ENCODE measurements at places on chromosomes 5 and 9.
A peak's percentile ranks its signal among the peaks of the same experiment; 100 is the strongest.

DNA sequence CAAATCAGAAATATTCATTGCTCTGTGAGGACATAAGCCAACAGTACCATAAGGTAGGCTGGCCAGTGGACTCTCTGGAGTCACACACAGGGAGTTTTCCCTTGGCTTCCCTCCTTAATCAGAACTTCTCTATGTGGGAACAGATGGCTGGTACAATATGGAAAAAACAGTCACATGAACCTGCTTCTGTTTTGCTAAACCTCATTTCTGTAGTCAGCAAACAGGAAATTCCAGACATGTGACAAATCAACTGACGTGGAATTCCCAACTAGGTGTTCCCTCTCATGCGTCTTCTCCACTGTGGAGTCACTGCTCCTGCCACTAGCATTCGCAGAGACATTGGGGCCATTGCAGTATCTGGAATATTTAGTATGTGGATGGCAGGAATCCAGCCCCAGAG is 617.6 kb downstream of the KIF4B start:
- no peak for DNase-seq

GRCh38 chr5:111756581-111757354 is at the start of gene NREP:
Gene NREP (minus strand): TSS chr5:111757194. CDS start chr5:111755772, 1,422 bp downstream.
- peak; percentile 5 for DNase-seq

DNA sequence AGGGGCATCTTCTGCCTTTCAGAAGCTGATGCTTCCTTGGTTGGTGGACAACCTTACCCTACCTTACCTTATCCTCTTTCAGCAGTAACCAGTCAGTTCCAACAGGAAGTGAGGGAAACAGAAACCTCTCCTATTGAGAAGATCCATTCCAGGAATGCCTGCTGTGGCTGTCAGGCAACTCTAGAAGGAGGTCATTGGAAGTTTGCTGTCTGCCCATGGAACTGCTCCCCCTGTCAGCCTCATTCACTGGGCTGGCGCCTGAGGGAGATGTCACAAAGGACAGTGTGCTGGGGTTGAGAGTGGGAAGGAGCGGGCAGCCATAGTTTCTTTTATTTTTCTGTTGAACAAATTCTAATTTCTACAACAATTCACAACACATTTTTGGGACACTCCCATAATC is 54.7 kb downstream of the IRX1 start:
- DNase-seq = no peak

- DNase-seq = no peak
Measured at GRCh38 chr5:153670101-153670500, 179.6 kb downstream of the GRIA1 start.

- no peak for DNase-seq
Measured at GRCh38 chr5:138986186-138986800, 111.2 kb upstream of the LRRTM2 start.

- DNase-seq = no peak
Measured at GRCh38 chr5:174945853-174946252, 221.5 kb downstream of the MSX2 start.

- DNase-seq = no peak
Measured at GRCh38 chr5:39440958-39441624, 16.3 kb upstream of the DAB2 start.

DNA sequence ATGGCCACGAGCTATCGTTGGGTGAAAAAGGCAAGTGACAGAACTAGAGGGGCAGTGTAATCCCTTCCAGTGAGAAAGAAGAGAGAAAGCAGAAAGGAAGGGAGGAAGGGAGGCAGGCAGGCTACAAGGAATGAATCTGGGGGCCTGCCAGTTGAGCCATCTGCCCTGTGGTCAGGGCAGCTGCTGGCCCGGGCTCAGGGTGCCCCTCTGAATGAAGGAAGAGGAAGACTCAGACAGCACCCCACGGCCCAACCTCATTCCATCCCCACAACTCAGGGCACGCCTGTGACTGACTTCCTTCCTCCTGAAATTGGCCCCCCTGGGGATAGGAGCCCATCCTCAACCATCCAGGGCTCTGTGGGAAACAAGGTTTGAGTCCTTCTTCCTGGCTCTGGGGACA is 20.3 kb upstream of the FLT4 start:
- DNase-seq = no peak

DNA sequence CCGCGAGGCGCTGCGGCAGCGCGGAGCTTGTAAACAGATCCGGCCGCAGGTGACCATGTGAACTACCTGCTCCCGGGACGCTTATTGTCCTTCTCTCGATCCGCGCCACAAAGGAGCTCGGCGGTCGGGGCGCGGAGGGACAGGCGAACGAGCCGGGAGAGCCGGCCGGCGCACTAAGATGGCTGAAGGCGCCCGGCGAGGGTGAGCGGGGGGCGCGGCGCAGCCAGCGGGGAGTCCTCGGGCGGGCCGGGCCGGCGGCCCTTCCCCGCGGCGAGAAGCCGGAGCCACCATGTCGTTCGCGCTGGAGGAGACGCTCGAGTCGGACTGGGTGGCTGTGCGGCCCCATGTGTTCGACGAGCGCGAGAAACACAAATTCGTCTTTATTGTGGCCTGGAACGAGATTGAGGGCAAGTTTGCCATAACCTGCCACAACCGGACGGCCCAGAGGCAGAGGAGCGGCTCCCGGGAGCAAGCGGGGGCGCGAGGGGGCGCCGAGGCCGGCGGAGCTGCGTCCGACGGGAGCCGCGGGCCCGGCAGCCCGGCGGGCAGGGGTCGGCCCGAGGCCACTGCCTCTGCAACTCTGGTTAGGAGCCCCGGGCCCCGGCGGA is 535 bp downstream of the JMY start:
- DNase-seq = peak; percentile 36

DNA sequence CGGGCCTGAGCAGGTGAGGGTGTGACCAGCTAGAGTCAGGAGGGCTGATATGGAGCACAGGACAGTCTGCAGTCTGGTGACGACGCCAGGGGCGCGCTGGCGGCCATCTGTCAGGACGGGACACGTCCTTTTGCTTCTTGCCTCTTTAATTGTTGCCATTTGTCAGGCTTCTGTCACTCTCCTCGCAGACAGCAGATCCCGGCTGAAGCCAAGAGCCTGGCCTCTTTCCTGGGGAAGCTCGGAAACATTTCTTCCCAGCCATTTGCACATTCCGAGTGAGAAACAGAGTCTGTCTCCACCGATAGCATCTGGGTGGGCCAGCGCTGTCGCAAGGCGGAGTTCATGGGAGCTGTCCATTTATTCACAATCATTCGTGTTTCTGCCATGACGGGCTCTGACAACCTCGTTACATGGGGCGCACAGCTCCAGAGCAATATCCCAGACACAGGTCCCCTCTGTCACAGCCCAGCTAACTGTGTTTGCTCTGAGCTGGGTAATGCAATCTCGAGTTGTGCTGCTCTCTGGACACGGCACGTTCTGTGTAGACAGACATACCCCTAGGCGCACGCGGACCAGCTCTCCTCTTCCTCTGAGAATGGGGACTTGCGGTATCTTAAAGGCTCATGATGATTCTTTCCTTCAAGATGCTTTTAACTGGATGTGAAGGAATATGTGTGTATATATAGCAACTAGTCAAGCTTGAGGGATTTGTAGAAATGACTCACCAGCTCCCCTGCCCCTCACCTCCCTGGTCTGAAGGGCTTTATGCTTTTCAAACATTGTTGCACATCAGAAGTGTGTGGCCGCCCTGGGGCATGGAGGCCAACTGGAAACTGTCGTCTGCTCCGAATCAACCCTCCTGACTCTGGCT is 105.3 kb upstream of the FCN2 start:
- DNase-seq = no peak

DNA sequence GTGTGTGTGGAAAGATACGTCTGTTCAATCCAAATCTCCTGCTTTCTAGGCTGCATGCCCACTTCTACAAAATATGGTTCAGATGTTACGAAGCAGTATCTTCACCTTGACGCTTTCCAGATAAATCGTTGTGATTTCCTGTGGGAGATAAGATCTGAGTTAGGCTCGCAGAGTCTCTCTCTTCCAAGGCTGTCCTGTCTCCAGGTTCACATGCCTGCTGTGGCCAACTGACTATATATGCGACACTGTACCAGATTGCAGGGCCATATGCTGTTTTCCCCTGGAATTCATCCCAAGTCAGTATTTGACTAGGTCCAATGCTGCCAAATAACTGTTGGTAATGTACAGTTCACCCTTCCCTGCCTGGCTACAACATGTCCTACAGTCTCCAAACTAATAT is 47.9 kb downstream of the TMEM252 start:
- DNase-seq = no peak

DNA sequence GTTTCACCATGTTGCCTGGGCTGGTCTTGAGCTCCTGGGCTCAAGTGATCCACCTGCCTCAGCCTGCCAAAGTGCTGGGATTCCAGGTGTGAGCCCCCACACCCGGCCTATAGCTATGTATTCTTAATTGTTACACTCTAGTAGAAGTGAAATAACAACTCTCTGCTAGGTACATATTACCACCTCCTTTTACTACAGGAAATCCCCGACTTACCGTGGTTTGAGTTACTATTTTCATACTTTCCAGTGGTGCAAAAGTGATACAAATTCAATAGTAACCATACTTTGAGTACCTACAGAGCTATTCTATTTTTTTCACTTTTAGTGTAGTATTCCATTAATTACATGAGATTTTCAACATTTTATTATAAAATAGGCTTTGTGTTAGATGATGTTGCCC is 719 bp downstream of the ARL14EPL start:
- no peak for DNase-seq

DNA sequence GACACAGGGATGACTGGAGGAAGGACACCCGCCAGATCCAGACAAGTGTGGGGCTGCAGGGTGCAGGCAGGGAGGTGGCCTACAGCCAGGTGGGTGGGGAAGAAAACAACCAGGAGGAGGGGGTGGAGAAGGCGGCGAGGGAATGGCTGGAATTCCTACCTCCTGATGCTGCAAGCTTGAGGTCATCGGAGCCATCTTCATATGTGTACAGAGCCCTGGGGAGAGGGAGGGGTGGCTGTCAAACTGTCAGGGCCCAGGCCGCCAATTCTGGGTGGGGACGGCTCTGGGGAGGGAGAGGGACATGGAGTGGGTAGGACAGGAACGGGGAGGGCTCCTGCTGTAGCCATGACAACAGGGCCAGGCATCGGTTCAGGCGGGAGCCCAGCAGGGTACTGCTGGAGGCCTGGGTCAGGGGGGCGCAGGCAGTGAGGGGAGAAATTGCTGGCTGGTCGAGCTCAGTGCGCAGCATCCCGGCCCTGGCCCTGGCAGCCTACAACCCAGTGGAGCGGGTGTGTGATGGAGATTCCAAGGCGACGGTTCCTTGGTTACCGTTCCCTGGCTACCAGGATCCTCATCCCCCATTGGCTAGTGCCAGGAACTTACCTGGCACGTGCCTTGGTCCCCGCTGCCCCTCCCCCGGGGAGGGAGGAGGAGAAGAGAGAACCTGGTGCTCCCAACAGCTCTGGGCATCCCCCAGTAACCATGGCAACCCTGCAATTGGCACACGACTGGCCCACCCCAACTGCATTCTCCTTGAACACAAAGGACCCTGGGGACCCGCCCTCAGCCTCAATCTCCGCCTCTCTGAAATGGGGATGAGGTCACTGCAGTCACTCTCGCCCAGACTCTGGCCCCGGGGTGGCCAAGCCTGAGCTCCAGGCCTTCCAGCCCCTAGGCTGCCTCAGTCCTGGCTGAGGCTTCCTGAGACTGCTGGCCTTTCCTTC is 4.5 kb downstream of the DBN1 start:
- DNase-seq = no peak

- DNase-seq = no peak
Measured at GRCh38 chr9:17342696-17343095, 207.9 kb downstream of the CNTLN start.

DNA sequence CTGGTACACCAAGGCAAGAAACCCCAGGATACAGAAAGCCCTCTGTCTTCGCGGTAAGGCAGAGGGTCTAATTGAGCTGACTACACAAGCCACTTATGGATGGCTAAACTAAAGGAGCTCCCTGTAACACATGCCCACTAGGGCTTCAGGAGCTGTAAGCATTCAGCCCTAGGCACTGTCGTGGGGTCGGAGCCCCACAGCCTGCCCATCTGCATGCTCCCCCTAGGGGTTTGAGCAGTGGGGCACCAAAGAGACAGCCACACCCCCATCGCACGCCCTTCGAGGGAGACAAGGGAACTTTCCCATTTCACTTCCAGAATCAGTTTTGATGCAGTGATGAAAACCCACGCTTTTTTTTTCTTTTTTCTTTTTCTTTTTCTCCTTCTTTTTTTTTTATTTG is 11.0 kb upstream of the MTMR12 start:
- DNase-seq = no peak

DNA sequence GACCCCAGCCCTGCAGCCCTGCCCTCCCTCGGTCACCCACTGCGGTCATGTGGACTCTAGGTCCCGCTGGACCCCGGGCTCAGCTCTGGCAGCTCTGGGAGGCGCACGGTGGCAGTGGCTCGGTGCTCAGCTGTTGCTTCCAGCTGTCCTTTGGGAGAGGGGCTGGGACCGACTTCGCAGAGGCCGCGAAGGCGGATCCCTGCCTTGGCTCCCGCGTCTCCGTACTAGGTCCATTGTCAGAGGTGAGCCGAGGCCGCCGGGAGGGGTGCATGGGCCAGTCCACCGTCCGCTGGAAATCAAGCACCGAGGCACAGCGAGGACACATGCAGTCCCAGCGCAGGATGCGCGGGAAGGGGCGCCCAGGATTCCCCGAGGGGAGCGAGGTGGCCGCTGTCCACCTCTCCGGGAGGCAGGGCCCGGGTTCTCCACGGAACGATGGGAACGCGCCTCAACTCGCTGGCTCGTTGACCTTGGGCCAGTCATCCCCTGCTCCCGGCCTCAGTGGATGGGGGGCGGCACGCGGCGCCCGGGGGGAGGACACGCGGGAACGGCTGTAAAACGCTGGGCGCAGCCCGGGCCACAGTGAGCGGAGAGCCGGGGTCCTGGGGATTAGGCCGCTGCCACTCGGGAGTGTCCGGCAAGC is 732 bp downstream of the GBGT1 start:
- DNase-seq = no peak

GRCh38 chr9:90801241-90801972 is at the start of gene SYK:
Gene SYK (plus strand): TSS chr9:90801819. CDS start chr9:90843899, 42,080 bp downstream.
- DNase-seq = no peak

GRCh38 chr9:131402073-131402472 is 8.2 kb downstream of the PRRC2B start:
- no peak for DNase-seq

DNA sequence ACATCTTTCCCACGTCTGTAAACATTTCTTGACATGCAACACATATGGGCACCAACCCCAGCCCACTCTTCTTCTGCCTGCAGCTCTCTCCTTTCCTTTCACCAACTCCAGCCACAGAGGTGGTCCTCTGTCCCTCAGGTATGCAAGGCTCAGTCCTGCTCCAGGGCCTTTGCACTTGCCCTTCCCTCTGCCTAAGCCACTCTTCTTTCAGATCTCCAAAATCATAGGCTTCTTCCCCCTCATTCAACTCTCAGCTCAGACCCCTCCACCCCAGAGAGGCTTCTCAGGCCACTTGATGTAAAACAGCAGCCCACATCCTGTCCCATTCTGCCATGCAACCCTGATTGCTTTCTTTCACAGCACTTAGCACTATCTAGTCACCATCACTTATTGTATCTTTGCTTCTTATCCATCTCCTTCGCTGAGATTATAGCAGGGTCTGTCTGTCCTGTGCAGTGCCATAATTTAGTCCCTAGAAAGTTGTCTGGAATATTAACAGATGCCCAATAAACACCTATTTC is 3.4 kb downstream of the LIFR start:
- no peak for DNase-seq

DNA sequence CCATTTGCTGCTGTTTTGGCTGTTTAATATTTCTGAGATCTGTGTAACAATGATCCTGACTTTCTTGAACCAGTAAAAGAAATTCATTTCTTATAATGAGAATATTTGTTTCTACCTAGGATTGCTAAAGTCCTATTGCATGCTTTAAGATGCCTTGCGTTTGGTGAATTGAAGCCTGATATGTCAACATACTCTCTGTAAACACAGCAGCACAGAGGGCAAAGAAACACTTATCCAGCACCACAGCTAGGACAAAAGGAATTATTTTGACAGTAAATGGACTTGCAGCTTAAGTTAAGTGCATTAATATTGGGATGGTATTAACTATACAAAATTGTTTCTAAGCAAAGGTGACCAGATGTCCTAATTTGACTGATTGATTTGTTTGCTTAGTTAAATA is 2031.2 kb upstream of the CDH6 start:
- DNase-seq = no peak
